ENCODE measurements at places on chromosomes 7 and 10.

GRCh38 chr10:86286236-86287109 is 80.1 kb downstream of the GRID1 start:
- no peak for DNase-seq

DNA sequence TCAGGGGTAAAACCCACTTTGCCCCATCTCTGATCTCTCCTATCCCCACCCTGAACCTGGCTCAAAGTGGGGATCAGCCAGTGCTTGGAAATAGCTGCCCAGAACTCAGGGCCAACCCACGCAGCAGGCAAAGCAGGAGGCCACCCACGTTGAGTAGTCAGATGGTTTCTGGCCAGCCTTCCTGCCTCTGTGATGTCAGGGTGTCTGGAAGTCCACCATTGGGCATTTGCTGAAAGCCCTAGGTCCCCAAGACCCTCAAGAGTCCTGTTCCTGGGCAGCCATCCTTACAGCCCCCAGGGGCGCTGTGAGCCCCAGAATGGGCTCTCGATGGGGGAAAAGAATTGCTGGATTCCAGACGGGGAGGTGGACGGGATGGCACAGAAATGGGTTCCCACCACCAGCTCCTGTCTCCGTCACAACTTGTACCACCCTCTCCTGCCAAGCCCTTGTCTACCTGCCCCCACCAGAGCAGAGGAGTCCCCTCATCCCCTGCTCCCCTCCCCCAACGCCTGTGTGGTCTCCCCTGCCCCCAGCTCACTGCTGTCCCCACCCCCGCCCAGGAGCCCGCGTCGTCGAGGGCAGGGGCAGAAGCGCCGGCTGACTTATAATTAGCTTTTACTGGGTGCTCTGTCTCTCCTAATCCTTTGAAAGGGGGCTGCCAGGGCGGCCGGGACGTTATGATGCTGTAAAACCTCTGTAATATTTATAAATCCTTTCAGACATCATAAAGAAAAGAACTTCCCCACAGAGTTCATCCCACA is 3.9 kb downstream of the MYL10 start:
- DNase-seq = no peak

DNA sequence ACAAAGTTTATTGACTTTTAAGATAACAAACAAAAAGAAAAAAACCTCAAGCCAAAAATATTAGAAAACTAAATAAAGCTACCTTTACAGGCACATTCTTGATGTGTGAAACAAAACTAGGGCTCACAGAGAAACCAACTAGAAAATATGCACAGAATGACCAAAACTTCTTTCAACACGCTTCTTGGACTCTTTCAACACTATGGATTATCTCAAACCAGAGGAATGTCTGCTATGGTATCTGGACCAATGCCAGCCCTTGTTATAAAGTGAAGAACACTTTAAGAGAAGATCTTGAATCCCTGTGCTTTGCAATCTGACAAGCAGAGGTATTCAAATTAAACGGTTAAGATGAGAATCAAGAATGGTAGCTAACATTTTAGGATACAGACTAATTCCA is 76.6 kb downstream of the DNAJC1 start:
- DNase-seq = no peak

DNA sequence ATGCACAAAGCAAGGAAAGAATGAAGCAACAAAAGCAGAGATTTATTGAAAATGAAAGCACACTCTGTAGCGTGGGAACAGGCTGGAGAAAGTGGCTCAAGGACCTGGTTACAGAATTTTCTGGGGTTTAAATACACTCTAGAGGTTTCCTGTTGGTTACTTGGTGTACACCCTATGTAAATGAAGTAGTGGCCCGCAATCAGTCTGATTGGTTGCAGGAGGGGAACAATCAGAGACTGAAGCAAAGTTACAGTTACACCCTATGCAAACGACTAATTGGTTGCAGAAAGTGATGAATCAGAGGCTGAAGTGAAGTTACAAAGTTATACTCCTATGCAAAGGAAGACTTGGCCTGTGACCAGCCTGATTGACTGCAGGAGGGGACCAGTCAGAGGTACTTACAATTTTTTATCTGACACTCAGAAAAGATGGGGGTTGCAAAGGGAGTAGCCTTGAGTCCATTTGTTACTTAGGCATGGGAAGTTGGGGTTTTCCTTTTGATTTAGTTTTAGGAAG is 3.6 kb upstream of the MTPN start:
- peak; percentile 27 for DNase-seq

GRCh38 chr10:18282094-18282493 is 141.9 kb downstream of the CACNB2 start:
- no peak for DNase-seq

DNA sequence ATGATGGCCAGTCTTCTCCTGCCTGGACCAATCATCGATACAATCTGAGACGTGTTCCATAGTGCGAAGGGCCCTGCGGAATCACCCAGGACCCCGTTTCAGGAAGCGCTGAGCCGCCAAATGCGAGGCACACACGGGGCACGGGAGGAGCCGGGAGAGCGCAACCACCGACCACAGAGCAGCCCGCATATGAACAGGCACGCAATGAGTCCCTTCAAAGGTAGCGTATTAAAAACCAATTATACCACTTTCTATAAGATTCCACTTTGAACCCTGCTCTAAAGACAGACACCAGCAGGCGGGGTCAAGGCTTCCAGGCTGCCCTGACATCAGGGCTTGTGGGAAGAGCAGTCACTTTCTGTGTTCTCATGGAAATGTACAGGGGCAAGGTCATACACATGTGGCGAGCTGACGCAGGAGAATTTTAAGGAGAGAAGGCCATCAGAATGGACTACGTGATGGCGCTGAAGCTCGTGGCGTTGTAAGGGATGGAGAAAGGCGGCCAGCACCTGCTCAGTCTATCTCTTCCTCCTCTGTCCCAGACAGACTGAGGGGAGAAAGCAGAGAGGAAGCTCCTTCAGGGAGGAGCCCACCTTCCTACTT is 46.2 kb downstream of the AMZ1 start:
- DNase-seq = no peak

GRCh38 chr7:78226059-78226719 is 427.6 kb downstream of the PHTF2 start:
- no peak for DNase-seq

DNA sequence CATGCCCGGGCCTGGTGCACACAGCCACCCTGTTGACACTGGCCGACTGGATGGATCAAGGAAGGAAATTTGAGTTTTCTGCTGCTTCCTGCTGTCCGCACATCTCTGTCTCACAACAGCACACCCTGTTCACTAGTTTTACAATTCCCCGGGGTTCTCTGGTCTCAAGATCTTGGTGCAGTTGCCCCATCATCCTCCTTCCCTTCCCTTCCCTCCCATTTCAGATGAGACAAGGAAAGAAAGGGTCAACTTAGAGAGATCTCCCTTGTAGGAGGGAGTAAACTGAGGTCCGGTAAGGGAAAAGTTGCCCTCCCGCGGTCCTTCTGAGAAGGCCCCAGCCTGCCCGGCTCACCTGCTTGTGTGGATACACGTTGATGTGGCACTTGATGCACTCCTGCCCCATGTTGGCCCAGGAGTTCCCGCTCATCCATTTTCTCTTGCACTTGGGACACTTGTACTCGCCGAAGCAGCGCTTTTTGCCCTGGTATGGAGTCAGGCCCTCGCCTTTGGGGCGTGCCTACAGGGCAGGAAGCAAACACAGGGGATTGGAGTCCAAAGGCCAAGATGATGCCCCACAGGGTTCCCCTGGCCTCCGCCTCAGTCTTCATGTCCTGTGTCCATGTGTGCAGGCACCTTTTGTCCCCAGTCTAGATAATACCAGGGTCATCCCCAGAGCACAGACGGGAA is 46.8 kb downstream of the PPIF start:
- no peak for DNase-seq

GRCh38 chr7:46494028-46494427 is 573.0 kb upstream of the IGFBP3 start:
- DNase-seq = no peak

DNA sequence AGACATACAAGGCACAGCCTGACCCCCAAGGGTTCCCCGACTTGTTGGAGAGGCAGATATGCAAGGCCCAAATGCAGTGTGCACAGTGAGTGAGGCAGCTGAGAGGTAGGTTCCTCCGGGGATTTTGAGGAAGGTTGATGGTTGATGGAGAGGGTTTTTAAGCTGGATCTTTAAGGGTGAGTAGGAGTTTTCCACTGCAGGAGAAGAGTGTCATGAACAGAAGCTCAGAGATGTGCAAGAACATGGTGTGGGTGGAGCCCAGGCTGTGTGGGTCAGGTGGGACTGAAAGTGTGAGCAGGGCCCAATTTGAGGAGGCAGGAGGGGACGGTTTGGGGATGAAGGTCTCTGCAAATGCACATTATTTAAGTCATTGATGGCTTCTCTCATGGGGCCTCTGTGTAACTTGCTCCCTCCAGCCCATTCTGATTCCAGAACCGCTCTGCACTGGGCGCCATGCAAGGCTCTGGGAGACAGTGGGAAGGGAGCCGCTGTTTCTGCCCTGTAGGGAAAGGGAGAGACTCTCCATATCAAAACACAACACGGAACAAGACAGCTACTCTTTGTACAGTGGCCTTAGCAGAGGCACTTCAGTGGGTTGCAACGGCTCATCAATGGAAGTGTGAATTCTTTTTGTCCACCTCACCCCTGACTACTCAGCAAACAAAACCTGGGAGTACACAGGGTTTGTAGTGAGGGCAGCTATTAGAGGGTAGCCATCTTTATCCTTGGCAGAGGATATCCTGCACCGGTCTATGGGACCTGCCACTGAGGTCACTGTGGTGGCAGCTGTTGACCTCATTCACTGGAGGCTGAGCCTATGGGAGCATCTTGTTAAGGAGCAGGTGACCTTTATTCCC is 29.7 kb downstream of the RAMP3 start:
- DNase-seq = no peak

- no peak for DNase-seq
These were observed 105.8 kb downstream of the THSD7A start for GRCh38 chr7:11726001-11726793.

GRCh38 chr7:118029826-118030422 is 154.0 kb upstream of the LSM8 start:
- DNase-seq = no peak

All from stimulated activated CD8-positive, alpha-beta memory T cell treated with anti-CD3 and anti-CD28 coated beads, Interleukin-7, amount 100 ng/mL, for 1 hour (primary cell).